Spinal cord (tissue), 10 donors: ENCODE measurements at places on chromosomes 2 and 18.

- DNase-seq: no peak
These were observed 410.9 kb upstream of the TCF4 start for GRCh38 chr18:55998801-55999385.

GRCh38 chr18:22557168-22557941, 139.6 kb upstream of the CTAGE1 start:
- DNase-seq: no peak

DNA sequence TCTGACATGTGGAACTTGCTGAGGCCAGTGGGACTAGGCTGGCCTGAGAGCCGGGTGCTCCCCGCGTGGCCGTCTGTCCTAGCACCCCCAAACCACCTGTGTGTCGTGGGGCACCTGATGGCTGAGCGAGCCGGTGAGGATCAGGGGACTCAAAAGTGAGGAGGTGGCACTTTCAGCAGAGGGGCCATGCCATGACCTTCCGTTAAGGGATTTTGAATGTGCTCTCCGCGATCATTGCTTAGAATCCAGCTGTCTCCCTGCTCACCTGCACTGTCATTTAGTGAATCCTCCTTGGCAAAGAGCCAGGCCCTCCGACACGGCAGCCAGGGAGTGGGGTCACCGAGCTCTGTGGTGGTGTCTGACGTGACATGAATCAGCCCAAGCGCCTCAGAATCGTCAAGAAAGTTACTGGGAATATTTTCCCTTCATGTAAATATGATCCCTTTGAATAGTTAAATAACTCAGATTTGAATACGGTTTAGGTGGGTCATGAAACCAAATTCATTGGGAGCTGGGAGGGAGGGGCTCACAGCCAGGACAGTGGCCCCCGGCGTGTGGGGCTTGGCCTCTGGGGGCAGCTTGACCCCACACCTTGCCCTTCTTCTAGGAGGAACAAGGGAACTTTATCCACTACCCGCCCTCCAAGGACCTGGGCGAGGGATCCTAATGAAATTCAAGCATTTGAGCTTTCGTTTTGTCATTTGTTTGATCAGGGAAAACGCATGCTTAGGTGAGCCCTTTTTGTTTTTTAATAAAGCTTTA, 9.5 kb downstream of the NFATC1 start:
- no peak for DNase-seq

- no peak for DNase-seq
These were observed 122.5 kb downstream of the FHOD3 start for GRCh38 chr18:36419900-36420531.

DNA sequence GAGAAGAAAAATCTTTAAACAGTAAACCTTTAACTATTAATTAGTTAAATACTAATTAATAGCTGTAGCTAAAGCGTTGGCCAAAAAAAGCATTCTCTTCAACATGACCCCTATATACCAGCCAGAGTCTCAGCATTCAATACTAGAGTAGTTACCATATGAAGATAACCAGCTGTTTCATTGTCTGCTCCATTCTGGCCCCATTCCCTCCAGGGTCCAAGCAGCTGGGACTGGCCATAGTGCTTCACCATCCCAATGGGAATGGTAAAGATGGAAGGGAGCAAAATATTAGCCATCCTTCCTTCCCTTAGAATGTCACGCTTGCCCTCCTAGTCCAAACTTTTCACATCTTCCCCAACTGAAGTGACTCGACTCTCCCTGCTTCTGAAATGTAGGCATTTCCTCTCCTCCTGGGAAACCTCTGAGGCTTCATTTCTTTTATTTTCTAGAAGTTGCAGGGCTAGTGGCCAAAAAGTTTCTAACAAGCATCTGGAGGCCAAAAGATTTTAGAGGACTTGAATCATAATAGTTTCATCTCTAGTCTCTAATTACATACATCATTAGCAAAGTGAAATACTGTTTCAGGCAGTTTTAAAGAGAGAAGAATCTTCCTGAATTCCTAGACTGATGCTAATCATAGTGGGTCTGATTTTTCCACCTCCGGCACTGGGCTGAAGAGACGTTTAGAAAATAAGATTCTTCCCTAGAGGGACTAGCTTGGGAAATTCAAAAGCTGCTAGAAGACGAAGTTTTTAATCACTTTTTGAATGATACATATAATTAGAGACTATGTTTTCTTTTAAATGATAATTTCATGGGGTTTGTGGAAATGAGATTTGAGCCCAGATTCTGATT, 52.7 kb downstream of the CCDC68 start:
- DNase-seq: no peak

- DNase-seq: no peak
These were observed 359.8 kb upstream of the SETBP1 start for GRCh38 chr18:44320619-44321460.
